HuH-7 (cell line): ENCODE measurements at places on chromosomes 3 and 15.

- no peak for DNase-seq
Observed at GRCh38 chr3:105836533-105836932, 32.3 kb downstream of the CBLB start.

DNA sequence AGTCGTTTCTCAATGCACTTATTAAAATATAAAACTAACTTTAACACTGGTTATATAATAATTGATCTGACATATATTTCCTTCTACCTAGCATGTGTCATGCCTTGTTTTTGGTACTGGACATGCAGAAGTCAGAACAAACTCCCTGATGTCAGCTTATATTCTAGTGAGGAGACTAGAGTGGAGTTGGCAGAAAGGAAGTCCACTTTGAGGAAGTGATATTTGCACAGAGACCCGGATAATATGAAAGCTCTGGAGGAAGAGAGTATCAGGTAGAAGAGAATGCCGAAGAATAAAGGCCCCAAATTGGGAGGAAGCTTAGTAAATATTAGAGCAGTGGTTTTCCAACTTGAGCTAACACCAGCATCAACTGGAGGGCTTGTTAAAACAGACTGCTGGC, 24.6 kb upstream of the ZNF280D start:
- DNase-seq, result no peak

GRCh38 chr3:115814778-115815380, 191.6 kb downstream of the GAP43 start:
- peak; percentile 64 for DNase-seq

DNA sequence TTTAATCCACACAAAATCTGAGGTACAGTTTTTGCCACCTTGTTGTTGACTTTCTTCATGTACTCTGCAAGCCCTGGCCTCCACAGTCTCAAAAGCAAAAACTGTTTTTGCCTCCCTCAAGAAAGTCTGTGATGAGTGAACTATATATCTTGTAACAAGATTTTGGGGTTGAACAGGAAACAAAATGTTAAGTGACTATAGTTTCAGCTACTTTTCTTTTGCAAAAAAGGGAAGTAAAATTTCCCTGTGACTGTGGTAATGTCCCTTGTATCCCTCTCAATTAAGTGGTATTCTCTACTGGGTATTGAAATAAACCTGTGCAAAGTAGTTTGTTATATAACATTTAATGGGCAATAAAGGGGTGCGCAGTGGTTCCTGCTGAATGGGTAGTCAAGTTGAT, 21.3 kb upstream of the SCAANT1 start:
- no peak for DNase-seq

GRCh38 chr3:130609166-130609979, 92.4 kb downstream of the COL6A6 start:
- no peak for DNase-seq

- DNase-seq, result no peak
Observed at GRCh38 chr3:124063197-124063909, 71.4 kb upstream of the ROPN1 start.

DNA sequence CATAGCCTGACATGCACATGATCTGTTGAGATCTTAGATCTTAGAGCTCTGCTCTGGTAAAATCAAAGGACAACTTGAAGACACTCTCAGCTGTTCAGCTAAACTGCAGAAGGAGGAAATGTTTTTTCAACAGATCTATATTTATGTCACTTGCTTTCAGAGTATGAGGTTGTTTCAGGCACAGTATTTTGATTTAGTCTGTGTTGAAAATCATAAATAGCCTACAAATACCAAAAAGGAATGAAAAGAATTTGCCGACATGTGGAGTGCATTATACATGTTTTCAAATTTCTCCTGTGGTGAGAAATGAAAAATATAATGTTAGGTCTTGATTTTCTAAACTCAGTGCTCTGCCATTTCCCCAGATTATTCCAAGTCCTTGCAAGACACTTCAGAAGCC, 1118.4 kb downstream of the TBL1XR1 start:
- DNase-seq, result no peak

DNA sequence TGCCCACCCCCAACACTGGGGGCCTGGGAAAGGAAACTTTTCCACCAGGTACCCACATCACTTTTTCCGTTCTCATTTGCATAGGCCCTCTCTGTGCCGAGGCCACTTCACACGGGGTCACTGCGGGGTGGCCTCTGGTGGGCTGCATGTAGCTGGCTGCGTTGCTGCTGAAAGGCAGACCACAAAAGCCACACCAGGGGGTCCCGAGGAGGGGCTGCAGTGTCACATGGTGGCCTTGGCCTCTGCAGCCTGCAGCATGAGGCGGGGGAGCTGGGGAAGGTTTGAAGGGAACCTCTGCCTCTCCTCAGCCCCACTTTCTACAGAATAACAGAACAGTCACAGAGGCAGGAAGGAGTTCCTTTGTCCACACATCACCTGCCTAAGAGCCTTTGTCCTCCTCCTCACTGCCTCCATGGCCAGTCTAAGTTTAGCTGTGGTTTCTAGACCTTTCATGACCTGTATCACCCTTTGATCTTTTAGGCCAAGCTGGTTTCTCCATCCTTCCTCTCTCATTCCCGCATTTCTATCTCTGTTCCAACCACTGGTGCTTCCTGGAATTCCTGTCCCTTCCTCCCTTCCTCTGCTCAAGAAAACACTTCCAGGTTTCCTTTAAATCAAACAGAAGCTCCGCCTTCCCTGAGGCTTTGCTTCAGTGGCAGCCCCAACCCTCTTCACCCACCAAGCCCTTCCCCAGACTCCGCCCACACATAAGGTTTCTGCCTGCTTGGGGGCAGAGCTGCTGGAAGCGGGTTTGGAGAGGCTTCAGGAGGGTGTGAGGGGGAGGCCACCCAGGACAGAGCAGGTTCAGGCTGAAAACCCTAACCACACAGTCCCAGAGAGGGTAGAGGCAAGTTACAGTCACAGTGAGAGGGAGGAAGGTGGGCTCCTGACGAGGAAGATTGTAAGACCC, 150.7 kb upstream of the TLE3 start:
- no peak for DNase-seq

DNA sequence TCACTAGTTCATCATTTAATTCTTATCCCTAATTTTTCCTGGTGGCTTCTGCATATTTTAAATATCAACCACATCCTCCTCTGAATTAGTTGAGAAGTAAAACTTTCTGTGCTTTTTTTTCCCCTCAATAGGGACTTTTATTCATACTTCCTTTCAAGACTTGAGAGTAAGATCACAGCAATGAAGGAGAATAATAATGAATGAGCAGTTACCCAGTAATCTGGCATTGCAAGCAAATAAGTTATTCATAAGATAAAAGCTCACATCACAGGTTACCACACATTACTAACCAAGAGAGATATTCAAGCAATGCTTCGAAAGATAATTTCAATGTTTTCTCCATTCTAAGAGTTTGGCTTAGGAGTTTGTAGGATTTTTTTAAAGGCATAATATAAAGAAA, 50.3 kb downstream of the BTLA start:
- DNase-seq, result no peak

DNA sequence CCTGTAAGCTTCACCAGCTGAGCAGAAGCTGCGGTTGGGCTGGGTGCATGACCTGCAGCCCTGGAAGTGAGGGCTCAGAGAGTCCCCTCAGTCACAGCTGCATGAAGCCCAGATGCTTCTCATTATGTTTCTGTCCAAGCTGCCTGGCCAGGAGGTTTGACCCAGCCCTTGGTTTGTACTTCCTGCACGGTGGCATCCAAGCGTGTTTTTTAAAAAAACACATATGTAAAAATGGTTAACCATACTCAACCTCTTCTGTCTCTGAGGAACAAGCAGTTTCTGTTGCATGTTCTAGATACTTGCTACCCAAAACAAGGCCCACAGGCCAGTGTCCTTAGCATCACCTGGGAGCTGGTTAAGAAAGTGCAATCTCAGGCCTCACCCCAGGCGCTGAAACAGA, 76.0 kb upstream of the ATP10A start:
- DNase-seq, result no peak

- DNase-seq, result no peak
Observed at GRCh38 chr3:40793730-40794129, 269.0 kb downstream of the ZNF621 start.

GRCh38 chr3:100185847-100186246, 71.5 kb upstream of the FILIP1L start:
- DNase-seq, result peak; percentile 25

DNA sequence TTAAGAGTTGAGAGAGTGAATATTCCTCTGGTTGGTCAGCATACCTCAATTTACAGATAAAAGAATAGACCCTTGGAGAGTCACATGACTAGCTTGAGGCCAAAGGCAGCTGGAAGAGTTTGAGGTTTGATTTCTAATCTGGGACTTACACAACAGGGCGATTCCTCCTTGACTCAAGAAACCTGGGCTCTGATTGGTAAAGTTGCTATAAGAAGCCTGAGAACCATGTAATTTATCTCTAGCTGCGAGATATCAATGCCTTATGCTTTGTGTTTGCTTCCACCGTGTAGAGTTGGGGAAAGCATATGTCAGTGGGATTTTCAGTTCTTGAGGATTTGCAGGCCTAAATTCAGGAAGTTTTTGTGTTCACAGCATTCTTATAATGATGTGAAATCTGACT, 206.0 kb downstream of the KLHL25 start:
- DNase-seq, result no peak

DNA sequence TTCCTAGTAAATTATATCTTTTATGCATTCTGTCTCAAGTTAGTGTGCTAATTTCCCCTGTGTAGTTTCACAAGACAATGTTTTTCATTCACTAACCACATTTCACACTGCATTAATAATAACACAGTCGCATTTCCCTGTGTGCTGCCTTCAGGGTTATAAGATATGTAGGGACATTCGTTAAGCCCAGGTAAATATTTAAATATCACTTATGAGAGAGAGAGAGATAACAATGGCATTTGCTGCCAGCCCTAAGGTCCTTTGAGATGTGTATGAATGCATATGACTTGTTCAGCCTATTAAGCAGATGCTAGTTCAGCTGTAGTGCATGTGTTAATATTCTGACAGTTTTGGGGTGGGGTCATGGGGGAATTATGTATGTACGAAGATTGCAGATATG, 876.7 kb downstream of the NAALADL2 start:
- no peak for DNase-seq

DNA sequence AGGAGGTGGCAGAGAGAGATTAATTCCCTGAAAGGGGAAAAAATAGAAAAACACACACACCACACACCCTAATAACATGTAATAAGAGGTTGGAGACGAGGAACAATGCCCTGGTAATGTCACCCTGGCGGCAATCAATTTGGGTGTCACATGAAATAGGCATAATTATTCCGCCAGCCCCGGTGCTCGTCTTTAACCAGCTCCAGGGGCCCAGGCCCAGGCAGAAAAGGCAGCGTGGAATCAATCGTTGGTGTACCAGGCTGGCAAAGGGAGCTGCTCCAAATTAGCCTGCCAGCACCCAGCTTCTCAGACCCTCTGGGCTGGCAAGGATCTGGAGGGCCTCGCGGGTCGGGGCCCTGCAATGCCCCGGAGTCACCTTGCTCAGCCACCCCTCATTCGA, 5.6 kb downstream of the LINGO1 start:
- DNase-seq, result no peak

DNA sequence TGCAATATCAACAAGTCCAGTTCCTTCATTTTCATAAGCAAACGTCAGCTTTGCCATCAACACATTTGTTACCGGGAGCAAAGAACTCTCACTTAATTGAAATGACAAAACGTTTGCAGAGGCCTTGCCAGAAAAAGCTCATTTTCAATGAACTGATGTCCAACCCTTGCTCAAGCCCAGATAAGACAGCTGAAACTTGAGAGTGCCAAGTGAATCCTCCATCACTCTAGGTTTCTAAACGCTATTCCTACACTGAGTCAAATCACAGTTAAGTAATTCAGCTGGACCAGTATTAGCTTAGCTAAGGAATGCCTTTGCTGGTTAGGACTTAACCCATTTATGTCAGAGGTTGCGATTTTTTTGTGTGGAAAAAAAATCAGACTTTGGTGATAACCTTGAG, 11.5 kb downstream of the CHSY1 start:
- DNase-seq, result no peak

DNA sequence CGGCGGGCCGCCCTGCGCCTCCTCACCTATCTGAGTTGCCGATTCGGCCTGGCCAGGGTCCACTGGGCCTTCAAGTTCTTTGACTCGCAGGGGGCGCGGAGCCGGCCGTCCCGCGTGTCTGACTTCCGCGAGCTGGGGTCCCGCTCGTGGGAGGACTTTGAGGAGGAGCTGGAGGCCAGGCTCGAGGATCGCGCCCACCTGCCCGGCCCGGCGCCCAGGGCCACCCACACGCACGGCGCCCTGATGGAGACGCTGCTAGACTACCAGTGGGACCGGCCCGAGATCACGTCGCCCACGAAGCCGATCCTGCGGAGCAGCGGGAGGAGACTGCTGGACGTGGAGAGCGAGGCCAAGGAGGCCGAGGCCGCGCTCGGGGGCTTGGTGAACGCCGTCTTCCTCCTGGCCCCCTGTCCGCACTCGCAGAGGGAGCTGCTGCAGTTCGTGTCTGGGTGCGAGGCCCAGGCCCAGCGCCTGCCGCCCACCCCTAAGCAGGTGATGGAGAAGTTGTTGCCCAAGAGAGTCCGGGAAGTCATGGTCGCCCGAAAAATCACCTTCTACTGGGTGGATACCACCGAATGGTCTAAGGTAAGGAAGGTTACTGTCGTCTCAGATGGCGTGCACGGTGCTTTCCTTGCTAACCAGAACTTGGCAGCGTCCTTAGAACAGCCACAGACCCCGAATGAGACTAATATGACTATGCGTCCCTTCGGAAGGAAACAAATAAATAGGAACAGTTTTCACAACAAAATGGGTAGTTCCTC, 567 bp downstream of the TICRR start:
- no peak for DNase-seq

- DNase-seq, result no peak
Observed at GRCh38 chr15:71203586-71204474, 88.6 kb downstream of the THSD4 start.

GRCh38 chr3:15281817-15282216, 50.6 kb downstream of the SH3BP5 start:
- DNase-seq, result no peak

- DNase-seq, result no peak
Observed at GRCh38 chr15:32723171-32723948, 5.6 kb downstream of the GREM1 start.

DNA sequence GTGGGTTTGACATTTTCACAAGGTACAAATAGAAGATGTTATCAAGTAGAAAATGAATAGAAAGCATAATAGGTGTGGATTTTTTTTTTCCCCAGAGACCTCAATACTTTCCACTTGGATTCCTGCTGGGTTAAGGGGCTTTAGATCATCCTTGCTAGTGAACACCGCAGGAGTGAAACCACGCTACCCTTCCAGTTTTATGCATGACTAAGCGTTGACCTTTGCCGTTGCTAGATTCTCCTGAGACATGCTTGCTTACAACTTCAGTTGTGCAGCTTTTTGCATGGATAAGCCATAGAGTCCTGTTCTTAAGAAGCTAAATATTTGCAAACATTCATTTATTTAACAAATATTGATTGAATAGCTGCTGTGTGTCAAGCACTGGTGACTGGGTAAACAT, 299.7 kb upstream of the LMCD1 start:
- no peak for DNase-seq
